Suprapubic skin (tissue), 4 donors: ENCODE measurements at places on chromosomes 2 and 18.

- no peak overlapping the region for H3K4me3 ChIP-seq
- H3K27me3 ChIP-seq: no peaks in the 10 kb centered on the region
- DNase-seq: no peak
- no peak overlapping the region for H3K27ac ChIP-seq
- H3K4me1 ChIP-seq: no peaks in the 10 kb centered on the region
Measured at GRCh38 chr18:28457784-28458183, 280.9 kb upstream of the CDH2 start.

GRCh38 chr18:74303936-74304335, 11.7 kb upstream of the C18orf63 start:
- H3K4me1 ChIP-seq: no peaks in the 10 kb centered on the region
- H3K36me3 ChIP-seq: no peaks in the 10 kb centered on the region
- peaks cover 4% of the 10 kb centered on the region for H3K27me3 ChIP-seq
- H3K27ac ChIP-seq: no peak overlapping the region
- no peak for DNase-seq

DNA sequence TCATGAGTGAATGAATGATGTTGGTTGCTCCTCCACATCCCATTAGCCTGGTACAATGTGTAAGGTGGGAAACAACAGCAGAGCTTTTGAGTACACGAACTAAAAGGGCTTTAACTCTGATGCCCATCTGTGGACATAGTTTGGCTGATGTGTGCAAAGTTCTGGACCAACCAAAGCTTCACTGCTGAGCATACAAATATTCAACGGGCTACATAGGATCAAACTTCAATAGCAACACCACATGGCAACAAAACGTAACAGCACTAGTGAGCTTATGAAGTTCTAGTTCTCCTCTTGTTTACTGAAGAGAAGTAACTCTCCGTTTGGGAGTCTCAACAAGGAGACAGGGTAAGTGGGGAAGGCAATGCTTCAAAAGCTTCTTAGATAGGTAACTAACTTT, 20.4 kb downstream of the STAM2 start:
- H3K27ac ChIP-seq: no peak overlapping the region
- no peak for DNase-seq
- H3K27me3 ChIP-seq: no peaks in the 10 kb centered on the region

- H3K4me3 ChIP-seq: no peak overlapping the region
- H3K4me1 ChIP-seq: peaks cover 44% of the 10 kb centered on the region
- H3K27ac ChIP-seq: no peak overlapping the region
- DNase-seq: no peak
- no peaks in the 10 kb centered on the region for H3K36me3 ChIP-seq
Measured at GRCh38 chr2:20668451-20668850, 1.5 kb downstream of the GDF7 start.

GRCh38 chr18:6086731-6087130, 191.4 kb upstream of the TMEM200C start:
- H3K4me1 ChIP-seq: peaks cover 11% of the 10 kb centered on the region
- no peaks in the 10 kb centered on the region for H3K27me3 ChIP-seq
- no peak for DNase-seq
- H3K4me3 ChIP-seq: no peak overlapping the region

DNA sequence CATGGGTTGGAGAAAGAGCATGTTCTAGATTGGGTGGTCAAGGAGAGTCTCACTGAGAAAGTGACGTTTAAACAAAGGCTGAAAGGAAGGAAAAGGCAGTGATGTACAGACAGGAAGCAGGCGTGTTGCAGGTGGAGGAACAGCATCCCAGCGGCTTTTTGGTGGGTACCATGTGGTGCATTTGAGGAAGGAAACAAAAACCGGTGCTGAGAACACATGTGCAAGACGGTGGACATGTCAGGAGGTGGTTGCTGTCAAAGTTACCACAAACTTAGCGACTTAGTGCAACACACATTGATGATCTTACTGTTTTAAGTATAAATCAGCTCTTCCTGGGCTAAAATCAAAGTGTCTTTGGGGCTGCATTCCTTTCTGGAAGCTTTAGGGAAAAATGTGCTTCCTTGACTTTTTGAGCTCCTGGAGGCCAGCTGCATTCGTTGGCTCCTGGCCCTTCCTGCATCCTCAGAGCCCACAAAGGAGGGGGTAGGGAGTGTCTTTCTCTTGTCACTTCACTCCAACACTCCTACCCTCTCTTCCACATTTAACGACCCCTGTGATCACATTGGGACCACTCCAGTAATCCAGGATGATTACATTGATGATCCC, 380.6 kb downstream of the FBXO15 start:
- no peak overlapping the region for H3K27ac ChIP-seq
- H3K36me3 ChIP-seq: no peaks in the 10 kb centered on the region
- no peaks in the 10 kb centered on the region for H3K4me1 ChIP-seq
- no peaks in the 10 kb centered on the region for H3K27me3 ChIP-seq

- H3K4me1 ChIP-seq: peaks cover 21% of the 10 kb centered on the region
- H3K4me3 ChIP-seq: peak overlapping the region; percentile 48
- no peak for DNase-seq
- no peaks in the 10 kb centered on the region for H3K36me3 ChIP-seq
- no peak overlapping the region for H3K27ac ChIP-seq
Measured at GRCh38 chr18:69401226-69401971, 711 bp downstream of the DOK6 start.

DNA sequence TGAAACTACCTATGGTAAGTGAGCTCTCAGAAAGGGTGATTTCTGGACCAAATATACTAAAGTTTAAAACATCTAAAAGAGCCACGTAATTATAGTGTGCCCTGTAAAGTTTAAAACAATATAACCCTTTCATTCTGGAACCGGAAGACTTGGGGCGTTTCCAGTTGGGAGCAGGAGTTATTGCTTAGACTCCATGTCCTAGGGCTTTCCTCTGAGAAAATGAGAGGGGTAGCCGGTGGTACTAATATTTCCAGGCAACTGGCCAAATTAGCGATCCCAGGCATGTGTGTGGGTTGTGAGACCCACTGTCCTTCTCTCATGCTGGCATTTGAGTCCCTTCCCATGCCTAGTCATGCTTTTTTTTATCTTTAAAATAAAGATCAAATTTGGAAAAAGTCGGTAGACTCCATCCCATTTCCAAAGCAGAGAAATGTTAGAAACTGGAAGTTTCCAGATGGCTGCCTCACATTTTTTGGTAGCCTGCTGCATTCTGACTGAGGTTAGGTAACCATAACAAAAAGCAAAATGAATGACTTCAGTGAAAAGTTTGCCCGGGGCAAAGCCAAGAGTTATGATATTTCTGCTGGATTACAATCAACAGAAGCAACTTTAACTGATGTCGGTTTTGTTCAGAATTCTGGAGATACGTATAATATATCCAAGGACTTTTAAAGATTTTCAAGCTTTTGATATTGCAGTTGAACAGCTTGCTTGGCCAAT, 227.4 kb downstream of the SS18 start:
- no peaks in the 10 kb centered on the region for H3K36me3 ChIP-seq
- no peaks in the 10 kb centered on the region for H3K27me3 ChIP-seq
- H3K4me3 ChIP-seq: no peak overlapping the region
- no peak for DNase-seq
- peaks cover 6% of the 10 kb centered on the region for H3K4me1 ChIP-seq

DNA sequence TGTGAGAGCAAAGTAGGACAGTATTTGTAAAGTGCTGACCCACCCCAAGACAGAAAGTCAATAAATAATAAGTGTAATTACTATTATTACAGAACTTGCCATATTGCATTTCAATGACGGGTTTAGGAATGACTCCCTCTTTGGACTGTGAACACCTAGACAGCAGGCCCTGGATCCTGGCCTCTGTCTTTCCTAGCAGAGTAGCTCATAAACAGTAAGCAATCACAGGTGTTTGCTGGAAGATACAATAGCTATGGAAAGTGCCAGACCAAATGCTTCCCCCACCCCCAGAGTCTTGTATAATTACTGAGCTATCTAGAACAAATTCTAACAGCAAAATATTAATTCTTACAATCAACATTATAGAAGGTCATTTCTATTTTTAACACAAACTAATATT, 20.1 kb upstream of the MYO1B start:
- DNase-seq: no peak
- no peaks in the 10 kb centered on the region for H3K27me3 ChIP-seq
- no peak overlapping the region for H3K4me3 ChIP-seq
- H3K36me3 ChIP-seq: no peaks in the 10 kb centered on the region

GRCh38 chr2:240560480-240561324, 545 bp downstream of the DUSP28 start:
- H3K4me1 ChIP-seq: peaks cover 73% of the 10 kb centered on the region
- H3K36me3 ChIP-seq: no peaks in the 10 kb centered on the region
- peak; percentile 100 for DNase-seq
- peak overlapping the region; percentile 63 for H3K4me3 ChIP-seq
- H3K27me3 ChIP-seq: no peaks in the 10 kb centered on the region

DNA sequence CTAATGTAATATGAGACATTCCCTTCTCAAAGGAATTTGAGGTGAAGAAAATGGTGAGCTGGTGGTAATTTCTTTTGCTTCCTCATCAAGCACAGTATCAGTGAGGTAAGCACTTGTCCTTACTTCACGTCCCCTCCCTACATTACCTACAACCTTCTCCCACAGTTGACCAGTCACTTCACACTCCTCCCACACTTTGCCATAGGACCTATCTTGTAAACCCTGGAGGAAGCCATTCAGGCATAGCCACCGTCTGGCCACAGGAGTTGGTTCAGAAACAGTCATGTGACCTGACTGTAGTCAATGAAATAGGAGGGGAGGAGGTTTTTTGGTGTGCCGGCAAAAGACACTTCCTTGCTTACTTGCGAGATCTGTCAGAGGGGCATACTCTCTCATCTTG, 12.1 kb downstream of the ACOXL start:
- no peak overlapping the region for H3K4me3 ChIP-seq
- no peaks in the 10 kb centered on the region for H3K4me1 ChIP-seq
- H3K27me3 ChIP-seq: peaks cover 42% of the 10 kb centered on the region
- no peak for DNase-seq
- no peaks in the 10 kb centered on the region for H3K36me3 ChIP-seq
- no peak overlapping the region for H3K27ac ChIP-seq

- H3K36me3 ChIP-seq: no peaks in the 10 kb centered on the region
- DNase-seq: no peak
- H3K4me1 ChIP-seq: peaks cover 8% of the 10 kb centered on the region
- H3K4me3 ChIP-seq: no peak overlapping the region
- H3K27ac ChIP-seq: no peak overlapping the region
Measured at GRCh38 chr18:73848656-73849055, 299.0 kb downstream of the FBXO15 start.

DNA sequence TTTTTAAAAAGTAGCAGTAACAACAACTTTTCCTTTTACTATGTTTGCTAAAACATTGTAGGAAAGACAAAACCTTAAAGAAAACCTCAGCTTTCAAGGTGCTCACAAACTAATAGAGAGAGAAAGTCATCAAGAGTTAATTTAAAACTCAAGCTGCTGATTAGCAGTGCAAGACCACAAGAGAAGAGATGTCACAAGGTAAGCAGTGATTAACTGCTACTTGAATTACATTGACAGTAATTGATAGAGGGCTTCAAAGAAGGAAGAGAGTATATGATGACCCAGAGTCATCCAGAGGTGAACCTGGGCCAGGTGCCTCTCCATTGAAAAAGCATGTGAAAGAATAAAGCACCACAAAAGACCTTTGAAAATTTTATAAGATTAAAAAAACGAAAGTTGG, 939.6 kb upstream of the CNTNAP5 start:
- H3K4me3 ChIP-seq: no peak overlapping the region
- H3K36me3 ChIP-seq: no peaks in the 10 kb centered on the region
- H3K27me3 ChIP-seq: no peaks in the 10 kb centered on the region
- H3K4me1 ChIP-seq: no peaks in the 10 kb centered on the region

GRCh38 chr2:218257390-218257981, 3.3 kb upstream of the GPBAR1 start:
- H3K4me1 ChIP-seq: peaks cover 37% of the 10 kb centered on the region
- peak; percentile 64 for DNase-seq
- no peak overlapping the region for H3K4me3 ChIP-seq
- H3K27ac ChIP-seq: no peak overlapping the region
- H3K36me3 ChIP-seq: peaks cover 42% of the 10 kb centered on the region

DNA sequence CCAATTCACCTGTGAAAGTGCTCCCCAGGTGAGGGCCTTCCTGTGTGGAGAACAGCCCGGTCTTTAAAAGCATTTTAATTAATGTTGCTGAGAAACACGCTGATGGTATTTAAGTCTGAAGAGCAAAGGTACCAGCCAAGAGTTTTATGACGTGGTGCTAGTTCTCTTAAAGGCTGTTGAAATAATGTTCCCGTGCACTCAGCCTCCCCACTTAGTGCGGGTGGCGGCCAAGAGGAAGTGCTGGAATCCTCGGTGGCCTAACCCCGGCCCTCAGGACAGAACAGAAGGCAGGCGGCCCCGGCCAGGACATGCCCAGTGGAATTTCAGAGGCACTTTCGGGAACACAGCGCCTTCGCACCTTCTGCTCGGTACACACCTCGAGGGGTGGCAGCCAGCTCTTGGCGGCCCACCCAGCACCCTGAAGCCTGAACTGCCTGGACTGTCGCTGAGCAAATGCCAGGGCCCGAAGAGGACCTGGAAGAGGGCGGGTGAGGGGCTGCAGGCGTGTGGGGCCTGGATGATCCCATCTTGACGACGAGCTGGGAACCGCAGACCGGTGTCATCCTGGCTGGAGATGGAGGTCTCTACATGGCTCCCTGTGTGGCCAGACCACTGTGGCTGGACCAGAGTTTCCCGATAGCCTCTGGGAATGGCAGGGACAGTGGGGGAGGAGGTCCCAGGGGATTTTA, 142.9 kb downstream of the ASB1 start:
- no peak overlapping the region for H3K4me3 ChIP-seq
- H3K27ac ChIP-seq: no peak overlapping the region
- peaks cover 3% of the 10 kb centered on the region for H3K27me3 ChIP-seq
- peaks cover 8% of the 10 kb centered on the region for H3K4me1 ChIP-seq
- peak; percentile 72 for DNase-seq

DNA sequence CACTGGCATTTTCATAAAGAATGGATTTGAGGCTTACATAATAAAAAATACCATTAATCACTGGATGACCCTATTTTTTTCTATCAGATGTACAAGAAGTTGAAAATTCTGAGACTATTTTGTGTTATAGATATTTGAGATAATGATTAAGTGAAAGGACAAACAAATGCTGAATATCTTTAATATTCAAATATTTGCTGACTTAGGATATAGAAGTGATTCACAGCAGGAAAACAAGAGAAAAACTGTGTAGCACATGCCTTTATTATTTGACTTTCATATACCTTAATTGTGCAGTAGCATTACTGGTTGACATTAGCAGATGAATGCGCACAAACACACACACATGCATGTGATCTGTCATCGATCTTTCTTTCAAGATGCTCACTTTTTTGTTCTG, 766.5 kb downstream of the SATB2 start:
- no peak for DNase-seq
- no peak overlapping the region for H3K4me3 ChIP-seq
- no peaks in the 10 kb centered on the region for H3K27me3 ChIP-seq
- no peaks in the 10 kb centered on the region for H3K36me3 ChIP-seq
- no peak overlapping the region for H3K27ac ChIP-seq

DNA sequence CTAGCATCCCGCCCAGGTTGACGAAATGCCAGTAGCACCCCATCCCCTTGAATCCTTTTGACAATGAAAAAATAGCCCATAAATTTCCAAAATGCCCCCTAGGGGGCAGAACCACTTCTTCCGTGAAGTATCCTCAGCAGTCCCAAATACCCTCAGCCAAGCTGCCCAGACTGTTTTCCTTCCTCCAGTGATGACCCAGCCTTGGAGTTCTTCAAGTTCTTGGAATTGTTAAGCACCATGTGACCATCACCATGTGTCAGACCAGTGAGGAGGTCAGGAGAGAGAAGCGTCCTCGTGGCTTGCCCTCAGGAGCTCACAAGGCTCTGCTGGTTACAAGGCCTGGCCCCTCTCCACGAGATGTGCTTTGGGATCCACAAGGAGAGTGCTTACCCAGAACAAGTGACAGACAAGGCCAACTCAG, 1.4 kb upstream of the SLC23A3 start:
- no peaks in the 10 kb centered on the region for H3K27me3 ChIP-seq
- H3K4me3 ChIP-seq: no peak overlapping the region
- peaks cover 32% of the 10 kb centered on the region for H3K4me1 ChIP-seq
- peak; percentile 84 for DNase-seq
- peaks cover 33% of the 10 kb centered on the region for H3K36me3 ChIP-seq
- H3K27ac ChIP-seq: peak overlapping the region; percentile 46
